ENCODE measurements at places on chromosomes 4 and X.

DNA sequence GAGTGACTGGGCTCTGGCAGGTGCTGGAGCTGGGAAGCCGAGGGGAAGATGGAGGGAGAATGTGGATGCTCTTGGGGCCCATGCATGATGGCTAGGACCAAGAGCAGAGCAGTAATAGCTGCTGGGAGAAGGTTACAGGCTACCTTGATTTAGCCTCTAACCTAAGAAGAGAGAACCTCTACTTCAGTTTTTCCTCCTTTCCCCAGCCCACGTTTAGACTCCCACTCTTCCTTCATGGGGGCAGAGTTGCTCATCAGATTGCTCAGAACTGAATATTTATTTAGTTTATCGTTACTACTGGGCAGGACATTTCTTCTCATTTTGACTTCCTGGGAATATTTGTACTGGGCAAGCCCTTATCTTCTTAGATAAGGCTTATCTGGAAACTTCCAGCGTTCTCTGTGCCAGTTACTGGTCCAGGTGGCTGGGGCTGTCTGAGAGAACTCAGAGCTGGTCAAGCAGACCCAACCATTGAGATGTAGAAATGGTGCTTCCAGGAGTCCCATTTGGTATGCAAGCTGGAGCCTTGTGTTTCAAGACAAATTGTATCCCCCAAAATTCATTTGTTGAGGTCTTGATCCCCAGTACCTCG is 442.9 kb upstream of the BOD1L1 start:
- DNase-seq, result no peak

GRCh38 chrX:44344194-44344593 is 722 bp upstream of the EFHC2 start:
- DNase-seq, result no peak

- DNase-seq, result no peak
These were observed 2.6 kb downstream of the EVC2 start for GRCh38 chr4:5705647-5706320.

DNA sequence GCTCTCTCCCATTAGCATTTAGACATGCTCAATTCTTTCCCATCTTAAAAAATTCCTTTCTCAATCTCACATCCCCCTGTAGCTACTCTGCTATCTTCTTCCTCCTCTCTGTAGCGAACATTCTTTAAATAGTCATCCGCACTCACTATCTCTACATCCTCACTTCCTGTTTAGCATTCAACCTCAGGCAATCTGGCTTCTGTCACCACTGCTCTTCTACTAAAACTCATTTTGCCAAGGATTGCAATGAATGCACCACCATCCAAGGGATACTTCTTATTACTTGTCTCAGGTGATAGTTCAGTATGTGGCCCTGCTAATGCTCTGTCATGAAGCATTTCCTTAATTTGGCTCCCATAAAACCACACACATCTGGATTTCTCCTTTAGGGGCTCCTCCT is 10.9 kb upstream of the TET2 start:
- DNase-seq, result no peak

DNA sequence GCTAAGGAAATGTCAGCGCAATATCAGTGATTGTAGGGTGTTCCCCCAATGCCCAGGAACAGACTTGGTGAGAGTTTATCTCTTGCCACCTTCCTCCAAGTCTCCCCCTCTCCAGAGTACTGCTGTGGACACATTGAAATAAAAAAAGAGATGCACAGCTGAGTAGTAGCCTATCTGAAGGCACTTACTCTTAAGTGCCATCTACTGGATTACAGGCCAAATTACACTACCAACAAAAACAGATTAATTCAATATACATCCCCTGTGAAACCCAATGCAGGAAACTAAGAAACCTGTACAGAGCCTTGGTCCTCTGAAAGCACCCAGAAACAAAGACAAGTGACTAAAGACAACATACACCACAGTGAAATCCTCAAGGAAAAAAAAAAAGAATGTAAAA is 460.3 kb downstream of the ZIC3 start:
- DNase-seq, result no peak

GRCh38 chr4:22595684-22596083 is 79.8 kb upstream of the ADGRA3 start:
- DNase-seq, result no peak

DNA sequence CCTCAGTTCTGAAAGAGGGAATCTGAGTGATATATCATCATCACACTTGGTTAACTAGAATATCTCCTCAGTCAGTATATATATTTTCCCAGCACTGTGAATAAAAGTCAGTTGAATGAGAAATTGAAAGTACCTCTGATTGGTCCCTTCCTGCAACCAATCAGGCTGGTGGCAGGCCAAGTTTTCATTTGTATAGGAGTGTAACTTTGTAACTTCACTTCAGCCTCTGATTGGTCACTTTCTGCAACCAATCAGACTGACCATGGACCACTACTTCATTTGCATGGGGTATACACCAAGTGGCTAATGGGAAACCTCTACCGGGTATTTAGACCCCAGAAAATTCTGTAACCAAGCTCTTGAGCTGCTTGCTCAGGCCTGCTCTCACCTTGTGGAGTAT is 2.0 kb upstream of the PGK1 start:
- no peak for DNase-seq

DNA sequence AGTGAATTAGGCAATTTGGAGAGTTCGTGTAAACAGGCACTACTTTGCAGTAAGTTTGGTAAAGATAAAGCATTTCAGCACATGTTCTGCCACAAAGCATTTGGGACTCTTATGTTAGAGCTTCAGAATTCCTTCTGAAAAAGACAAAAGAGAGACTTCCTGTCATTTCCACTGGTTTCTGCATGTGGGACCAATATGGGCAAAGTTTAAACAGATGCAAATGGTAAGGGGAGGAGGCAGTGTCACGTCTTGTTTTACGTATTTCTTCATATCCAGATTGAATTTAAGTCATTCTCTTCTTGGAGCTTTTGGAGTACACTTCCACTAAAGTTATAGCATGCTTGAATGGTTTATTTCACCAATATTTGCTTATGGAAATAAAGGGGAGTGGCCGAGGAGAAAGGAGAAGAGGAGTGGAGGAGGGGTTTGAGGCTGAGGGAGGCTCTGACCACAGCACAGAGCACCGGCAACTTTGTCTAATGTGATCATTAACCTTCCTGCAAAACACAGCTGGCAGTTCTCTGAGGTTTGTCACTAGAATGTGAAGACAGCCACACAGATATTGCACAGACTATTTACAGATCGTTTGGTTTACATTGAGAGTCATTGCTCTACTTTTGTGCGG is at the start of gene APELA:
TSS of gene APELA (plus strand) at position 479 of the 625 bp plus-strand sequence. CDS start 154 bp downstream, outside the sequence.
- no peak for DNase-seq

GRCh38 chr4:185945252-185945651 is 123.7 kb upstream of the TLR3 start:
- DNase-seq, result no peak

GRCh38 chr4:180635281-180635680 is 1607.9 kb upstream of the TENM3 start:
- no peak for DNase-seq

GRCh38 chrX:69027181-69028005 is 137.9 kb downstream of the PJA1 start:
- no peak for DNase-seq

GRCh38 chrX:153595859-153596857 is 2.8 kb downstream of the CCNQ start:
- no peak for DNase-seq

DNA sequence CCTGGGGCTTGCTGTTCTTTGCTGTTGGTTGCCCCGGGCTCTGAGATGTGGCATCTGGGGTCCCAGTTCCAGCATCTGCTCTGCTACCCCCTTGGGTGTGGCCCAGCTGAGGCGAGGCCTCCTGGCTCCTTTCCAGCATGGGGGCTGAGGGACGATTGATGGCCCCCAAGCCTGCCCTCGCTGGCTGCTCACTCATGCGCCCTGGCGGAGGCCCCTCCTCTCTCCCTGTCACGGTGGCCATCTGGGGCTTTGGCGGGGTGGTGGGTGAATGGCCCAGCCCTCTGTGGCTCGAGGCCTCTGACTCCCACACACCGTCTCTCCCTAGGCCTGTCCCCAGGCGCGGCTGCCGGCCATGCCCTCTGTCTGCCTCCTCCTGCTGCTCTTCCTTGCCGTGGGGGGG is 1.8 kb downstream of the PLXNA3 start:
- DNase-seq, result no peak

DNA sequence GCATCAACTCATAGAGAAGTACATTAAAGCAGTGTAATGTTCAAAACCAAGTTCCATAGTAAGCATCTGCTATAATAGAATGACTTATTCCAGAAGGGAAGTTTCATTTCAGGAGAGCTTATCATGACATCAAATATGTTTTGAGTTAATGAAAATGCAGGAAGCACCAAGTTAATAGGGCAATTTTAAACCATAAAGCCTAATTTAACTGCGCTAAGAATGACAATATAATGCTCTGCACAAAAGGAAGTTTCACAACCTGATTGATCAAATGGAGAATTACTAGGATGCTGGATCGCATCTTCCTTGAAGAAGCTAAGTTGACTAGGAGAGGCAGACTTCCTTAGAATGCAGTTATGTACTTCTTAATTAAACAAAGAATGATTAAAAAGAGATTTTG is 416.9 kb upstream of the MAGEB2 start:
- no peak for DNase-seq

GRCh38 chrX:18173494-18174180 is 47.0 kb downstream of the BEND2 start:
- no peak for DNase-seq

GRCh38 chrX:71227370-71228062 is 4.5 kb downstream of the GJB1 start:
- no peak for DNase-seq

DNA sequence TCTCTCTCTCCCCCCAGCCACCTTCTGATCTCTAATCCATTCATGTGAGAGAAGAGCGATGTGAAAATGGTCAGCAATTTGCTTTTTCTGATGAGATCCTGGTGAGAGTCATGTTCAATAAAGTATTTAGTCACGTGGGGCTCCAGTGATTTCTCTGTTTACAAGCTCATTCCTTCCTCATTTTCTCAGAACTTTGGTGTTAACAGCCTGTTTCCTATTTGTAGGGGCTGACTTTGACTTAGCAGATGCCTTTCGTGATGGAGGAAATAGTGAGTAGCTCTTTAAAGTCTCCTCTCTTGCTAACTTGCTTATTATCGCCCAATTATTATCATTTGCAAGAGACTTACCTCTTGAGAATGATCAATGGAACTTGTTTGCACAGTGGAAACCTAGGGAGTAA is 72.6 kb upstream of the CD99 start:
- no peak for DNase-seq

DNA sequence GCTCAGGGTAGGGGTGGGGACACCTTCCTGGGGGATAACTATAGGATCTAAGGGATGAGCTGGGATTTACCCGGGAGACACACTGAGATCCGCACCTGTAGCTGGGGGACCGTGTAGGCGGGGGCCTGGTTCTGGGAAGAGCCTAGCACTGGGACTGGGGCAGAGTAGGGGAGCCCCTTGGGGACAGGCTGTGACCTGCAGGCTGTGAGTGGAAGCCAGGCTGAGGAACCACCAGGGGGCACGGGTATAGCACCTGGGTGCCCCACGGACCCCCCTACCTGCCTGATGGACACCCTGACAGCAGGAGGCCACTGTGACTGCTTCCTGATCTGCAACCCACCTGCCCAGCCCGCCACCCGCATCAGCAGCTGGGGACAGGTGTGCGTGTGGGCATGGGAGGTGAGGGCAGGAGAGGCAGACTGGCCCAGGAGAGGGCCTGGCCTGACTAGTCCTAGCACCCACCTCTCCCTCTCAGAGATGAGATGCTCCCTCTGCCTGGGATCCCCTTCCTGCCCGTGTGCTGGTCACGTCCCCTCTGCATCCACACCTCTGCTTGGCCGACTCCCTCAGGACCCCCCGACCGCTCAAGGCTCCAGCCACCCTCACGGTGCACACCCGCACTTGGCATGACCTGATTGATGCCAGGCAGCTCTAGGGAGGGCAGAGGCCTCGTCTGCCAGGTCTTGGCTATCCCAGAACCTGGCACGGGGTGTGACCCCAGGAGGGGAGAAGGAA is 94.2 kb upstream of the NKX1-1 start:
- DNase-seq, result no peak
